ENCODE measurements at places on chromosomes 1 and 21. TPM values are rescaled to one million over a fixed set of nuclear protein-coding genes. Genes with fewer than 3 reads are reported as not detected.

Gene TFF2
- not detected for total RNA-seq

Gene RIPPLY3
- total RNA-seq = not detected

Gene CD1B
- total RNA-seq = not detected

Gene TARDBP
- total RNA-seq = 155 TPM

DNA sequence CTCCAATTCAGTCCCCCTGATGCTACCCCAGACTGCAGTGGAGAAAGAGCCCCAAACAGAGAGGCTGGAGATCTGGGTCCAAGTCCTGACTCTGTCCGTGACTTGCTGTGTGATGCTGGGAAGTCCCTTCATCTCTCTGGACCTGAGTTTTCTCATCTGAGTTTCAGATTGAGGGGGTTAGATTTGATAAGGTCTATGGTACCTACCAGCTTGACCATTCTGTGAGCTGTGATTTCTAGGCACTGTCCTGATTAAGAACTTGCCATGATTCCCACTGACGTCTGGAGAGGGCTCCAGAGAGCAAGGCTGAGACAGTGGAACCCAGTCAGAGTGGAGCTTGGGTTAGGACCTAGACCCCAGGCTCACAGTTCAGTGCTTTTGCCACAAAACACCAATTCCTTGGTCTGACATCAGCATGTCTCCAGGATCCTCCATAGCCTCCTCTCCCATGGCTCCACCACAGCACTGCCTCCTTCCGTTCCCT is 43.8 kb upstream of the DMBX1 start:
- no peak for DNase-seq

DNA sequence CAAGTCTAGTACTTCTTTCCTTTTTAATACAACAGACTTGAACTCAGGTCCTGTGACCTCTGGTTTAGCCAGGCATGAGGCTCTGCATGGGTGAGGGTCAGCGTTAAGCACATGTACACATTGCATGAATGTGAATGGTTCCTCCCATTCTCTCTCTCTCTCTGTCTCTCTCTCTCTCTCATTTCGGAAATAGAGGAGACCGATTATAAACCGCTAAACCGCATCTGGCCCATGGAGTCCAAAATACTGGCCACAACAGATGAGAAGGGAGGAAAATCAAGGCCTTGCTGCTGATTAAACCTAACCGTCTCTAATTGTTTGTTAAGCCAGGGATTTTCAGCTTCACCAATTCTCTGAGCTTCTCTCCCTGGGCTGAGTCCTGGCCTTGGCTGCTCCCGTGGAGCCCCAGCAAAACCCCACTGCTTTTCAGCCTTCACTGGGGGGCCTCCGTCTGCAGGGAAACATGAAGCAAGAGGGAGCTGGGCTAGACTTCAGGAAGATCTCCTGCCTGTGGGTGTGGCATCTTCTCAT is 6.6 kb downstream of the RSPO1 start:
- no peak for DNase-seq

- no peak for DNase-seq
Measured at GRCh38 chr1:4590756-4591155, 63.7 kb upstream of the AJAP1 start.

- DNase-seq = no peak
Measured at GRCh38 chr21:25420831-25421230, 186.4 kb downstream of the MRPL39 start.

- no peak for DNase-seq
Measured at GRCh38 chr1:167594822-167595221, 35.2 kb upstream of the RCSD1 start.

GRCh38 chr1:239386453-239387303 is at the start of gene CHRM3:
CHRM3 (plus strand) TSS chr1:239386568; CDS start chr1:239907452, 520,884 bp downstream.
- no peak for DNase-seq

- DNase-seq = no peak
Measured at GRCh38 chr21:17753736-17754135, 65.4 kb downstream of the C21orf91 start.
